ENCODE measurements at places on chromosomes 6 and 20.

DNA sequence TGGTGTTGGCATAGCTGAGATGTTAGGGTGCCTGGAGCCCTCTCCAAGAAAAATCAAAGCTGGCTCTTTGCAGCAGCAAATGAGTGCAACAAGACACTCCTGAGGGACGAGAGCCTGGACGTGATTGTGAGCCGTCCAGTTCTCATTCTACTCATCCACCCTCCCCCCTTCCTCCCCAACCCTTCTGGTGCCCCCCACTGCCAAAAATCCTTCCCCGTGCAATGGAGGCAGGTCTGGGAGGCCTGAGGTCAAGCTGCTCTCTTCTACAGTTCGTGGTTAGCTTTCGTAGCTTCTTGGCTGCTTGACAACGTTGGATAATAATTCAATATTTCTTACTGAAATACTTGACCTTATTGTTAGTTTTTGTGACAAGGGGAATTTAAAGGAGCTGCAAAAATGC is 185.3 kb upstream of the SUPT3H start:
- DNase-seq, result no peak

DNA sequence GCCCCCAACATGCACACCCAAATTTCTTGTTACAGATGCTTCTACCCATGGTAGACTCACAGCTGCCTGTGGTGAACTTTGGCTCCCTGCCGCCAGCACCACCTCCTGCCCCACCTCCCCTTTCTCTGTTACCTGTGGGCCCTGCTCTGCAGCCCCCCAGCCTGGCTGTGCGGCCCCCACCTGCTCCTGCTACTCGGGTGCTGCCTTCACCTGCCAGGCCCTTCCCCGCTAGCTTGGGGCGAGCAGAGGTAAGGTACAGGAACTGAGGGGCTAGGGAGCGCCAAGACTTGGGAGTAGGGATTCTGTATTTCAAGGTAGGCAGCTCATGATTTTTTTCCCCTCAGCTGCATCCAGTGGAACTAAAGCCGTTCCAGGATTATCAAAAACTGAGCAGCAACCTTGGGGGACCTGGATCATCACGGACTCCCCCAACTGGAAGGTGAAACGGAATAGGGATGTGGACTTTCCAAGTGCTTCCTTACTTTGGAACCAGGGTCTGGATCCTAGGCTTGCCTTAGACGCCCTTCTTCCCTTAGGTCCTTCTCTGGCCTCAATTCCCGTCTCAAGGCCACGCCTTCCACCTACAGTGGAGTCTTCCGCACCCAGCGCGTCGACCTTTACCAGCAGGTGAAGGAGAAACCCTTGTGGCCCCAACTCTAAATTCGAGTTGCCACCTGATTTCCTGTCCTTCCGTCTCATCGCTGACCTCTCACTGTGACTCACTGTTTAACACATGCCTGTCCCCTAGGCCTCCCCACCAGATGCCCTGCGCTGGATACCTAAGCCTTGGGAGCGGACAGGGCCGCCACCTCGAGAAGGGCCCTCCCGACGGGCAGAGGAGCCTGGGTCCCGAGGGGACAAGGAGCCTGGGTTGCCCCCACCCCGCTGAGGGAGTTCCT is 15.5 kb downstream of the BAG6 start:
- DNase-seq, result no peak

GRCh38 chr6:128337619-128338018 is 182.8 kb downstream of the PTPRK start:
- DNase-seq, result no peak

- DNase-seq, result no peak
Measured at GRCh38 chr20:17626217-17627007, 55.6 kb downstream of the RRBP1 start.

GRCh38 chr6:170190046-170190445 is 100.8 kb downstream of the DLL1 start:
- DNase-seq, result no peak

DNA sequence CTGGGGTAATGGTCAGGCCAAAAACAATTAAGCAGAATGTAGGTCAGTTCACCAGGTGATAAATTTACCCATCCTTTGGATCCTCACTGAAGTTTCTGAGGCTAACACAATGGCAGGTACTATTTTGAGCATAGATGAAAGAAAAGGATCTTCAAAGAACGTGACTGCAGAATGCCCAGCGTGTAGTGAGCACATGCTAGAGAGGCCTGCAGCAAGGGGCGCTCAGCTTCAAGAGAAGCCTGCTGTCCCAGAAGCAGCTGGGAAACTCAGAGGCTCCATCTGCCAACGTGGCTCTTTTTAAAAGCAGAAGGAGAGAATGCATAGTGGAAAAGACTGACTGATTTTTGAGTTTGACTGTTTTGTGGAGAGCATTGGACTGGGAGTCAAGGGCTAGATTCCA is 57.4 kb downstream of the CD83 start:
- no peak for DNase-seq

- DNase-seq, result no peak
Measured at GRCh38 chr6:120354452-120355098, 979.7 kb downstream of the TBC1D32 start.

GRCh38 chr20:2005359-2005758 is 11.5 kb upstream of the PDYN start:
- DNase-seq, result no peak

- DNase-seq, result no peak
Measured at GRCh38 chr6:73487473-73487872, 25.9 kb downstream of the MTO1 start.

DNA sequence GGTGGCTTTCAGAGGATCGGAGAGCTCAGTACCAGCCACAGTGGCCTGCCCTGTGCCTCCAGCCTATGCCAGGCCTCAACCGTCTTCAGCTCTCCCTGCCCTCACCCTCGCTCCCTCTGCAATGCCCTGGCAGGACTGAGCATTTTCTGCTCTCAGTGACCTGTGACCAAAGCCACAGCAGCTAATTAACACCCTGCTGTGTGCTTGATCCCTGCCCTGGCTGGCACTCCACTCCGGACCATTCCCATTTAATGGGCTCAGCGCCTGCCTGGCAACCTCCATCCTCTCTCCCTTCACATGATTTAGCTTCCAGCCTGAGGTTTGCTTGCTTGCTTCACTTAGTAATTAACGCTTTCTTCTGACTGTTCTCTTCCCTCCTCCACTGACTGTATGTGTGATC is 287.5 kb downstream of the LRFN2 start:
- no peak for DNase-seq

DNA sequence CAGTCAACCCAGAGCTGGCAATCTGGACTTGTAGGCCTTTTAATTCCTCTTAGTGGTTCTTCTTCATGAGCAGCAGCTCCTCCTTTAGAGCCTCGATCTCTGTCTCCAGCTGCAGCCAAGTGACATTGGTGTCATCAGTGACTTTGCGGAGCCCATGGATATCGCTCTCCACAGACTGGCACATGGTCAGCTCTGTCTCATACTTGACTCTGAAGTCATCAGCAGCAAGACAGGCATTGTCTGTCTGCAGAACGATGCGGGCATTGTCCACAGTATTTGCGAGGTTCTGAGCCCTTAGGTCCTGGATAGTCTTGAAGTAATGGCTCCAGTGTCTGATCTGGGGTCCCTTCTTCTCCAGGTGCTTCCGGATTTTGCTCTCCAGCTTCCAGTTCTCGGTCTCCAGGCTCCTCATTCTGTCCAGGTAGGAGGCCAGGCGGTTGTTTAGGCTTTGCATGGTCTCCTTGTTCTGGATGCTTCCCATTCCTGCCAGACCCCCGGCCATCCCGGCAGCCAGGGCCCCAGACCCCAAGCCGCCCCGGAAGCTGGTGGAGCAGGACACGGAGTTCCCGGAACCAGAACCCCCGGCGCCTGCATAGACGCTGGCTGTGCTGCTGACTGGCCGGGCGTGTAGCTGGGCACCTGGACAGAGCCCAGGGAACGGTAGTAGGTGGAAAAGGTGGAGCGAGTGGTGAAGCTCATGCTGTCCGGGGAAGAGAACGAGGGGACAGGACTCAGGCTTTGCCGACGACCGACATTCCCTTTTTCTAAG is 15.1 kb downstream of the RFPL4B start:
- DNase-seq, result no peak

DNA sequence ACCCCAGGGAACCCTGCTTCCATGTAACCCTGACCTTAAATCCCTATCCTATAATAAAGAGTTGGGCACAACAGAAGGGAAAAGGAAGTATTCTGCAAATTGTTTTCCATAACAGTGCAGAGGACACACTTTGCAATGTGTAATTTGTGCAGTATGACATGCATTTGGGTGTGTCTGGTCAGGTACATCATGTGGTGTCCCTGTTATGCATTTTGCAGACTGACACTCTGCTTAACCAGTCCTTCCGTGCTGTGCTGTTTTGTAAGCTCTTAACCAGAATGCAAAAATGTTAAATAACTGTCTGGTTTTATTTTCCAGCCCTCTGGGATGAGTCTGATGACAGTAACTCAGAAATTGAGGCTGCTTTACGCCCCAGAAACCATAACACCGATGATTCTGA is 57.0 kb upstream of the XRN2 start:
- no peak for DNase-seq

DNA sequence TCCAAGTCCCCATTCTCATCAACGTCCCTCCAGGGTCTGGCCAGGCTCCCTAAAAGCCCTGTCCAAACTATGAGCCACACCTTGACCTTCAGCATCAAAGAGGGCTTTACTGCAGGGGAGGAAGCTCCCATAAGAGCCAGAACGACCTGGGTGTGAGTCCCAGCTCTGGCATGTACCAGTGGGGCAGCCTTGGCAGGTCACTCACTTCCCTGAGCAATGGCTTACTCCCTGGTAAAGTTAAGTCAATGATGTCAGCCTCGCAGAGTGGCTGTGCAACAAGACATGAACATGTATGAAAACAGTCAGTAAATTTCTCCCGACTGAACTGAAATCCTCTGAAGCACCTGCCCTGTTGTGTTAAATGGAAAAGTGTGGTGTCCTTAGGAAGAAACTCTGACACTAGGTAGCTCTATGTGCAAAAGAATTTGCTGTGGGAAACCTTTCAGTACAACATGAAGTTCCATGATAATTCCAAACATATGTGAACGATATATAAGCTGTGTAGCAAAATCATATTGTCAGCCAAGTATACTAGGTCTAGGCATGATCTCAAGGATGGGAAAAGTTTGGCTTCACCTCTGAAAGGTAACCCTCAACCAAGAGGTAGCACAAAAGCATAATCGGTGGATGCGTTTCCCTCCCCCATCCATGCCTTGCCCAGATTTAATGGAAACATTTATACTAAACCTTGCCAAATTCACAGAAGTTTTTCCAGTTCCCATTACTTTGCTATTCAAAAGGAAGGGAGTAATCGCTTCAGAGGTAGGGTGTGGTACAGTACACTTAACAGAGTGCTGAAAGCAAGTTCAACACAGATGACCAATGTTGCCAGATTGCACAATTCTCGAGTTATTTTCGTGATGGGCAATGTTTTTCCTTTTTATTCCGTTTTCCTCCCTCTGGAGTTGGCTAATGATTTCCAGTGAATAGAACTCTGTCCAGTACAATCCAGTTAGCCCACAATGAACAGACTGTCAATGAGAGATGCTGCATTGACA is 49.0 kb upstream of the RANBP9 start:
- no peak for DNase-seq

DNA sequence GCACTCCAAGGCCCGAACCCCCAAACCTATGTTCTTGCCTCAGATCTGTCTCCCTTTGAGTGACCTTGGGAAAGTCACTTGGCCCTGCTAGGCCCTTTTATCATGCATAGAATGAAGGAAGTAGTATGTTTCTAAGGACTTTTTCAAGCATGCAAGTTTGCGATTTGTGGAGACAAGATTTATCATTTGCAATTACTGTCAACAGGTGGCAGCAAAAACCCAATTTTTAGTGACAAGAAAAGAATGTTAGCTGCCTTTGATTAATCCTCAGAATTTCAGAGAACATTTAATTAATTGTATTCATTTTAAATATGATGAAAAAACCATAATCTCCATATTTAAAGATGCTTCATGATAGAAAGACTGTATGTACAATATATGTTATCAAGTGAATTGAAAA is 28.3 kb upstream of the PREP start:
- DNase-seq, result no peak

GRCh38 chr6:118630067-118630466 is 21.3 kb downstream of the CEP85L start:
- no peak for DNase-seq

- DNase-seq, result no peak
Measured at GRCh38 chr6:113744861-113745260, 112.3 kb upstream of the MARCKS start.

DNA sequence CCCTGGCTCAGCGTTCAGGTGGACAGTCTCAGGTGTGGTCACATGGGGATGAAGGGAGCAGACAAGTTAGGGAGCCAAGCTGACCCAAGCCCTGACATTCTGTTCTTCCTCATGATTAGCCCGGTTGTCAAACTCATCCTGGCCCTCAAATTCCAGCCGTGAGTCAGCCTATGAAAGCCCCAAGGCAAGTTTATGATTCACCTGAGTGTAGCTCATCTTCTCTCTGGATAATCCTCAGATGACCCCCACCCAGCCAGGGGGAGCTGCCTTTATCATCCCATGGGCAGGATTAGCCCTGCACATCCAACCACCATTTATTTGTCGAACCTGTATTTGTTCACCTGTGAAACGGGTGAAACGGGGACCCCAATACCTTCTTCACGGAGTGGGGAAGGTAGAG is 161.9 kb downstream of the DHX35 start:
- no peak for DNase-seq

DNA sequence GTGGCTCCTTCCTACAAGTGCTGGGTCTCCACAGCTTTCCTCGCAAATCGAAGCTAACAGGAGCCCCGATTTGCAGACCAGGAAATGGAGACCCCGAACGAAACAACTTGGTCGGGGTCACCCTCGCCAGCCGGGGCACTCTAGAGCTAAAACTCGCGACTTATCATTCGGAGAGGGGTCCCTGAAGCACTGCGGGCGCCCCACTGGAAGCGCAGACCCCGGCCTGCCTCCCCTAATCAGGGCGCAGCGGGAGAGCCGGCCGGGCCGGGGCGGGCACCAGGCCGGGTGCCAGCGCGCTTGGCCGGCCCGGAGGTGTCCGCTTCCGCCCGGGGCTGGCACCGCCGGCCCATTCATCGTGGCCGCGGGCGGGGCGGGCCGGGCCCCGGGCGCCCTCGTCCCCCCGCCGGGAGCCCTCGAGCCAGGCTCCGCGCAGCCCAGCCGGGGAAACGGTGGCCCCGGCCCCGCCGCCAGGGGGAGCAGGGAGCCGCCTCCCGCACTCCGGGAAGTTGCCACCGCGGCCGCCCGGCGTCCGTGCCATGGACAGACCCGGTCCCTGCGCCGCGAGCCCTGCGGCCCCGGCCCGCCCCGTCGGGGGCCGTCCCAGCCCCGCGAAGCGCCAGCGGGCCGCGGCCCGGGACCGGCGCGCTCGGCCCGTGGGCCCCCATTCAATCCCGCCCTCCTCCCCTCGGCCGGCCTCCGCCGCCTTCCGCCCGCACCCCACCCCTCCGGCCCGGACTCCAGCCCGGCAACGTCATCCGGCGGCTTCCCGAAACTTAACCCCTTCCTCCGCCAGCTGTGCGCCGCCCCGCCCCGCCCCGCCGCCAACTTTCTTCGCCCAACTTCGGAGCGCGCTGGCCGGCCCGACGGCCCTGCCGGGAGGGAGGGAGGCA is 961 bp downstream of the RRBP1 start:
- peak; percentile 86 for DNase-seq

DNA sequence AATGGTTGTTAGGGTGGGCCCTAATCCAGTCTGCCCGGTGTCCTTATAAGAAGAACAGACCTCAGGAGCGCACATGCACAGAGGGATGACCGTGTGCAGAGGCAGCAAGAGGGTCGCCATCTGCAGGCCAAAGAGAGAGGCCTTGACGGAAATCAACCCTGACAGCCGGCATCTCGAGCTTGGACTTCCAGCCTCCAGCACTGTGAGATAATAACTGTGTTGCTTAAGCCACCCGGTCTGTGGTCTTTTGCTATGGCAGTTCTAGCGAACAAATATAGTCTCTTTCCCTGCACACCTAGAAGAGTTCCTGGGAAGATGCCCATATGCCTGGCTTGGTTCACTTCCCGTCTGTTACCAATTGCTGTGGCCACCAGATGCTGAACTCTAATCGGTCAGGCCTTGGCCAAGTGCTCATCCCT is 35.3 kb upstream of the PTGIS start:
- DNase-seq, result no peak

- no peak for DNase-seq
Measured at GRCh38 chr6:75272145-75272840, 12.3 kb downstream of the TMEM30A start.
